ENCODE measurements at places on chromosomes 6 and 20. TPM values are rescaled to one million over a fixed set of nuclear protein-coding genes. Genes with fewer than 3 reads are reported as not detected.

- no peak for DNase-seq
Observed at GRCh38 chr6:33073431-33073871, at the start of gene HLA-DPA1. TSS of gene HLA-DPA1 (minus strand) at chr6:33073649.

DNA sequence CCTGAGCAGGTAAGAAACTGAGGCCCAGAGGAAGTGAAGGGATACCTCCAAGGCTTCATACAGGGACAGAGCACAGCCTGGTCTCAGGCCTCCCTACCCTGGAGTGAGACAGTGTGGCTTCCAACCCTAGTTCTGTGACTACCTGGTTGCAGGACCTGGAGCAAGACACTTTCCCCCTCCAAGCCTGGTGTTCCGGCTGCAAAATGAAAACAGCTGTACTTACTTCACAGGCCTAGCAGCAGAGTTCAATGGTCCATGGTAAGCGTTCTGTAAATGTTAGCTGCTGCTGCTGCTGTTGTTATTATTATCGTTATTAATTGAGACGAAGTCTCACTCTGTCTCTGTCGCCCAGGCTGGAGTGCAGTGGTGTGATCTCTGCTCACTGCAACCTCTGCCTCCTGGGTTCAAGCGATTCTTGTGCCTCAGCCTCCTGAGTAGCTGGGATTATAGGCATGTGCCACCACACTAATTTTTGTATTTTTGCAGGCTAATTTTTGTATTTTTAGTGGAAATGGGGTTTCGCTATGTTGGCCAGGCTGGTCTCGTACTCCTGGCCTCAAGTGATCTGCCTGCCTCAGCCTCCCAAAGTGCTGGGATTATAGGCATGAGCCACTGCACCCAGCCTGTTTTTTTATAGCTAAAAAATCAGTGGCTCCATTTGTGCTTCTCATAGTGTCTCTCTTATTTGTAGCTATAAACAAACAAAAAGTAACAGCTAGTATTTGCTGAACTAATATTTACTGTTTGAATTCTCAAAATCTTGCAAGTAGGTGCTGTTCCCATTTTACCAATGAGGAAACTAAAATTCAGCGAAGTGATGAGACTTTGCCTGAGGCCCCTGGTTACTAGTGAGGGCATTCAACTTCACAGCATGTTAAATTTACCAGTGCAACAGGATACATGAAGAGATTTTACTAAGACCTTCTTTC lies 41.9 kb downstream of the COX4I2 start:
- DNase-seq = no peak

GRCh38 chr6:24547243-24547642 lies 52.5 kb downstream of the ALDH5A1 start:
- peak; percentile 5 for DNase-seq

- DNase-seq = no peak
Observed at GRCh38 chr6:162973980-162974379, 246.2 kb downstream of the PACRG start.

DNA sequence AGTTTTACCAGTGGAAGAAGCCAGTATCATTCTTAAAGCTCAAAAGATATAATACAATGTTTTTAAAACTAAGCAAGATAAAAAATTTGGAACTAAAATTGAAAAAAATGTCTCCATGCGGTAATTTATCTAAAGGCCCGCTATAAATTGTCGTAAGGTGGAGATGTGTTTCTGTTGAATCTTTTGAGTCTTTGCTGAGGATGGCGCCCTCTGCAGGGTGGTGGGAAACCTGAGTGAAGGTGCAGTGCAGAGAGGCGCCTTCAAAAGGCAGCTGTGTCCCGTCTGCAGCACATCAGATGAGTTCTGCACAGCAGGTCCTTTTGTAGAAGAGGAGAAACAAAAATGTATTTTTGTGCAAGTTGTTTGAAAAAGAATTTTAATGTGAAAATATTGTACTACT lies 29.4 kb upstream of the KIF25 start:
- no peak for DNase-seq

DNA sequence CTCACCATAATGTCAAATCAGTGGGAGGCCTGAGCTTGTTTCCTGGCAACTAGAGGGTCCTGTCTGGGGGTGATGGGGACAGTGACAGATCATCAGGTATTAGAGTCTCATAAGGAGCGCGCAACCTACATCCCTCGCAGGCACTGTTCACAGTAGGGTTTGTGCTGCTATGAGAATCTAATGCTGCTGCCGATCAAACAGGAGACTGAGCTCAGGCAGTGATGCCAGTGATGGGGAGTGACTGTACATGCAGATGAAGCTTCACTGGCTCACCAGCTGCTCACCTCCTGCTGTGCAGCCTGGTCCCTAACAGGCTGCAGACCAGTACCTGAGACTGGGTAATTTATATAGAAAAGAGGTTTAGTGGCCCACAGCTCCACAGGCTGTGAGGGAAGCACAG lies 147.3 kb downstream of the TTLL2 start:
- no peak for DNase-seq

DNA sequence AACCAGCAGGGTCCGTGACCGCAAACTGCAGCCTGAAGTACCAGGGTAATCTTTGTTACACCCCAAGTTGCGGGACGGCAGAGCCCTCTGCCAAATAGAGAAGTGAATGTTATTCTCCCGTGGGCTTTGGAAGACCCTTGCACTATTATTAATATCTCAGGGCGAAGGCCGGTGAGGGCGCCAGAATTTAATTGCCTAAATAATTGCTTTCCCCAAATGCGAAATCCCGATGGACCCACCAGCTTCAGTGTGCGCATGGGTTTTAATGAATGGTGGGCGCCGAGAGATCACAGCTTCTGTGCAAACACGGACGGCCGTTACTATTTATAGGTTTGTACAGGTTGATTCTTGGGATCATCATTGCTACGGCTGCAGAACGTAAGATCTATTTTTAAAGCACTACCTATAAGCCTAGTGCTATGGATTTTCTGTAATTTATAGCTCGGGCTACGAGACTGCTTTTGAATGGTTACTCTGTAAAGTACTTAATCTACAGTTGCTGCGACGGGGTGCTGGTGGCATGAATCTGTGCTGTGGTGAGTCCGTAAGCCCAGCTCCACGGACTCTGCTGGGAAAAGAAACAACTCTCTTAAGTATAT lies 15.2 kb upstream of the PHACTR3 start:
- no peak for DNase-seq

- DNase-seq = peak; percentile 72
Observed at GRCh38 chr6:156564127-156564806, 212.9 kb upstream of the ARID1B start.

GRCh38 chr6:54361734-54362133 lies 53.5 kb downstream of the TINAG start:
- no peak for DNase-seq

DNA sequence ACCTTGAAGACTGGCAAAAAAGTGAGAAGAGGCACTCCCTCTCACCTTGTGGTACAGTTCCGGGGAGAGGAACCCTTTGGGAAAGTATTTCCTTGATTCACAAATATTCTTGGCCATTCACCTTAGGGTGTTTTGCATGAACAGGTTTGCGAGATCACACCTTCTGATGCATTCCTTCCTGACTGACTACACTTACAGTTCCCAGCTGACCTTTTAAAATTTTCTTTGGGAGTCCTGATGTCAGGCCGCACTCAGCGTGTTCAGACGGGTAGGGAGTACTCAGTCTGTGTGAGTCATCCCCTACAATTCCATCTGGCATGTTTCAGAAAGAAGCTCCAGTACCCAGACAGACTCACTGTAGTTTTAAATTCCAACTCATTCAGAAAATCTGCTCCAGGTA lies 1.7 kb downstream of the ADGRF4 start:
- no peak for DNase-seq

DNA sequence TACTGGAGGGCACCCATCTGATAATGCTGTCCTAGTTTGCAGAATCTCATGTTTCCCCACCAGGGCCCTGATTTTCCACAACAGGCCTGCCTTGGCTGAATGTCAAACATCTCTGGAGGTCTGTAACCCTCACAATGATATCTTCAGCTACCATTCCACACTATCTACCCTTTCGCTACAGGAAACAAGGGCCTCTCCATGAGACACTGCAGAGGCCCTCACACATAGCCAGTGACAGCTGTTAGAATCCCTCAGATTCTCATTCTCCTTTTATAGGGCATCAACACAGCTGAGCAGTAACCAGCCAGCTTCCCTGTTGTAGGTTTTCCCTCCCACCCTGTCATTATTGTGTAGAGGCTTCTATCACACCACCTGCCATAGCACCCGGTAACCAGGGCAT lies 29.6 kb upstream of the MICB start:
- DNase-seq = no peak

DNA sequence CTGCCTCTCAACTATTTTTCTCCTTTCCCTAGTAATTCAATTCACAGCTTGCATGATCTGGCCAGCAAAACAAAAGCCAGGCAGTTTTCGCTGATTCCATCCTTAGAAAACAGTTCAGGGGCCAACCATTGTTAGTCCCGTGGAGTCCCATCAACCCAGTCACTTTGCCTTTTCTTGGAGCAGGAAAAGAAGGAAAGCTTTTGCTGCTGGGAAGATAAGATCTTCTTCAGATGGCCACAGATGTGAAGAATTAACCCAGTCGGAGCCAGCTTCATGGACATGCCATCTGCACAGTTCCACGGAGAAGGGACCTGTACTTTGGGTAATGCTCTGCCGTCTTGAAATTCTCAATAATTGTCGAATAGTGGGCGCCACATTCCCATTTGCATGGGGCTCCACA lies 76.9 kb upstream of the TSHZ2 start:
- no peak for DNase-seq

DNA sequence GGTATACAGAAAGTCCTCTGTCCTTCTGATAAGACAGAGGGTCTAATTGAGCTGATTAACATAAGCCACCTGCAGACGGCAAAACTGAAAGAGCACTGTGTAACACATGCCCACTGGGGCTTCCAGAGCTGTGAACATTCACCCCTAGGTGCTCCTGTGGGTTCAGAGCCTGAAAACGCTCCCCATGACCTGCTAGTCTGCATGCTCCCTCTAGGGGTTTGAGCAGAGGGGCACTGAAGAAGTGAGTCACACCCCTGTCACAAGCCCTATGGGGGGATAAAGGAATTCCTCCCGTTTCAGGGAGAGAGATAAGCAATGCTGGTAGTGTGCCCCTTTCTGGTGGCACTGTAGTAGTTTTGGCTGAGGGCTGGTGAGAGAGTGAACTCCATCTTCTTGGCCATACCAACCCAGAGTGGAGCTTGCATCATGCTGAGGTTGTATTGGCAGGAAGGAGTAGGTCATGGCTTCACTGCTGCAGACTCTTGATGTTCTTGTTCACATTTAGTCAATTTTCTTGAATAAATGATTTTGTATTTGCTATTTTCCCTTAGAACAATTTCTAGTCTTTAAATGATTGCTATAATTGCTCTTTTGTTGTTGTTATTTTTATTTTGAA lies 637.5 kb upstream of the MAN1A1 start:
- no peak for DNase-seq

DNA sequence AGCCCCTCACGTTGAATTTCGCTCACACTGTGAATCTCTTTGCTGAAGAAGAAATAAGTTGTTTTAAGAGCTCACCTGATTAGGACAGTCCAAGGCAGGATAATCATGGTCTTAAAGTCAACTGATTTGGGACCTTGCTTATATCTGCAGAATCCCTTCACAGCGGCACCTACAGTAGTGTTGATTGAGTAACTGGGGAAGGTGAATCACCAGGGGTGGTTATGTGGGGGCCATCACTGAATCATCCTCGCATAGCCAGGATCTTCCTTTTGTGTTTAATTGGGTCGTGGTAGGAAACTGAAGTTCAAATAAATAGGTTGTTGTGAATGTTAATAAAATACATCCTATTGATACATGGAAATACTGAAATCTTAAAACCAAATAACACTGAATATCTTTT lies 20.2 kb upstream of the MICA start:
- no peak for DNase-seq

- DNase-seq = no peak
Observed at GRCh38 chr20:18388860-18389259, 78.0 kb downstream of the DZANK1 start.

DNA sequence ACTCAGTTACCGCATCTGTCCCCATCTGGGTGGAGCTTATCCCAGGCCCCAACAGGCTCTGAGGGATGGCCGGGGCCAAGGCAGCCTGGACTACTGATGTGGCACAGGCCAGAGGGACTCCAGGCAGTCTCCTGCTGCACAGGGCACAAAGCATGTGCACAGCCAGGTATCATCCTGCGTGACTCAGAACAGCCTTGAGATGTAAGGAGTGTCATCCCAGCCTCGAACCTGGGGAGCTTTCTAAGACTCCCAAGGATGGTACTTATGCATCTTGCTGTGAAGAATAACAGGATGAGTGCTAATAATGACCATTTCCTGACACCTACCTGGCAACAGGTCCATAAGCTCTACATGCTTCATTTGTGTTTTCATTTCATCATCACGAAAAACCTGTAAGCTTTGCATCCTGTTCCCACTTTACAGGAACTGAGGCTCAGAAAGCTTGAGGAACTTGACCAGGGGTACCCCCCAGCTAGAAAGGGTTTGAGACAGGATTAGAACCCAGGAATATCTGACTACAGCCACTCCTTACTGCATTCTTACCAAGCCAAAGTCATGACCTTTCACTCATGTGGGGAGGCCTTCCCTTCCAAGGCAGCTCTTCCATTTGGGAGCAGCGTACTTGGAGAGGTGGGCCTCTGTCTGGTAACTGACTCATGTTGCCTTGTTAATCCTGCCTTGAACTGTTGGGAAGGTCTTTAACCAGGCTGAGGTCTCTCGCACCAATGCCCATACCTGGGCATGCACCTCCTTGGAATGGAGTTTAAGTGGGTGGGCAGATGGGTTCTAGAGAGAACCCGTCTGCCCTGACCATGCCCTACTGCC lies 1.9 kb downstream of the TRIB3 start:
- no peak for DNase-seq

DNA sequence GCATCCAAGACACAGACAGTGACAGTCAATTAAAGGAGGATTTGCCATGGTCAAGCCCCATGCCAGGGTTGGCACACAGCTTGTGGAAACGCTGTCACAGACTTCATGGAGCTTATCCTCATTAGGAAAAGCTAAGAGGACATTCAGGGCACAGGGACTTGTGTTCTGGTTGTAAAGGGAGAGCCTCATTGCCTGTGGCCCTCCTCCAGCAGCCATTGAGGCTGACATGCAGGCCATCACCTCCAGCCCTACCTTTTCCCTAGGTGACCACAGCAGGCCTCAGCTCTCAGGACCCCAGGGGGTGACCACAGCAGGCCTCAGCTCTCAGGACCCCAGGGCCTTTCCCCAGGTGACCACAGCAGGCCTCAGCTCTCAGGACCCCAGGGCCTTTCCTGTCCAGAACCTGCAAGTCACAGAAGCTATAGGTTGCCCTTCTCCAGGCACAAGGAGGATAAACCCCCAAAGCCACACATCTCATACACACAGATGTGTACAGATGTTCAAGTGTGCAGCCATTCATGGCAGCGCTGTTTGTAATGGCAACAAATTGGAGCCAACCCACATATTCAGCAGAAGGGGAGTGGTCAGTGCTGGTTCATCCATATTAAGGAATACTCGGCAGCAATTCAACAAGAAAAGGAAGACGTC lies 26.1 kb downstream of the DUSP22 start:
- DNase-seq = no peak

- no peak for DNase-seq
Observed at GRCh38 chr6:15150207-15150606, 95.7 kb upstream of the JARID2 start.

ZNF343 gene
- 15.1 TPM for polyA plus RNA-seq

ZKSCAN8 gene
- 41.5 TPM for polyA plus RNA-seq

USP49 gene
- 12.4 TPM for polyA plus RNA-seq

PRR18 gene
- 0.30 TPM for polyA plus RNA-seq

RIPPLY2 gene
- polyA plus RNA-seq = not detected

BHLHE23 gene
- not detected for polyA plus RNA-seq

MAN1A1 gene
- 102 TPM for polyA plus RNA-seq

LY6G5B gene
- 14.0 TPM for polyA plus RNA-seq

NKX2-2 gene
- polyA plus RNA-seq = not detected
